Renal pelvis (tissue), 12 donors: ENCODE measurements at places on chromosomes 6 and 20. TPM values are rescaled to one million over a fixed set of nuclear protein-coding genes. Genes with fewer than 3 reads are reported as not detected.

PTK7 gene
- polyA plus RNA-seq = 251 TPM

HLA-DRA gene
- polyA plus RNA-seq = 58.4 TPM

NRSN1 gene
- 0.44 TPM for polyA plus RNA-seq

WFDC5 gene
- polyA plus RNA-seq = not detected

ADGB gene
- polyA plus RNA-seq = 0.95 TPM

GRCh38 chr6:89630488-89630887 is 8.1 kb downstream of the LYRM2 start:
- no peak for DNase-seq

DNA sequence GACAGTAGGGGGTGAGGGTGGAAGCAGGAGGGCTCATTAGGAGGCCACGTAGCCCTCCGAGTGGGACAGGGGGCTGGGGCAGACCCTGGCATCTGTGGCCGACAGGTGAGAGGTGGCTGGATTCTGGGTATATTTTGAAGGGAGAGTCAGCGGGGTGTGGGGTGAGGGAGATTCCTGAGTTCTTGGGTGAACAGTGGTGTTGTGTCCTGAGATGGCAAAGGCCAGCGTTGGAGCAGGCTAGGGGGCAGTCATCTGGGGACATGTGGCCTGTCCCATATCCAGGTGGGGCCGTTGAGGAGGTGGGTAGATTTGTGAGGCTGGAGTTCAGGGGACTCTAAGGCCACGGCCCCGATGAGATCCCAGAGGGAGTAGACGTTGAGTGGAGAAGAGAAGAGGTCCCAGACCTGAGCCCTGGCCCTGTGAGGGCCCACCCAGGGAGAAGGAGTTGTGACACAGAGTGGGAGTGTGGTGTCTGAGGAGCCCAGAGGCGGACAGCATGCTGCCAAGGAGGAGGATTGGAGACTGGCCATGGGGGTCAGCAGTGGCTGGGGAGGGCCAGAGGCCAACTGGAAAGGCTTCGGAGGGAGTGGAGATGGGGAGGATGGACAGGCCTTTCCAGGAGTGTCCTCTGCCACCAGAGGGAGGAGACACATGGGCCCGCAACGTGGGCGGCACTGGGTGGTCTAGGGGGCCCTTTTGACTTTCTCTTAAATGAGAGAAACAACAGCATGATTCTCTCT is 19.6 kb downstream of the PACSIN1 start:
- no peak for DNase-seq

DNA sequence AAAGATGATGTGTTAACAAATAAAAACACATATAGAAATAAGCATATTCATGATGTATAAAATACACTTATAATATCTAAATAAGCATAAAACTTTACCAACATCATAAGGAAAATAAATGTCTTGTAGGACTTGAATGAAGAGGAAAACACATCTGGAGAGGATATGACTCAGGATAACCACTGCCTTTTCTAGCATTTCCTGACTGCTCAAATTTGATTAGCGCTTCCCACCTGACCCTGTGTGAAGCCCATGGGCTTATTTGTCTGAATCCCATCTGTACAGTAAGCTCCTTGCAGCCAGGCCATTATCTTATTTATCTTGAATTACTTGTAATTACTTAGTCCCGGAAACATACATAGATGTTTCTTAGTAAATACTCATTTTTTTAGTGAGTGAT is 608.6 kb downstream of the COL12A1 start:
- no peak for DNase-seq

DNA sequence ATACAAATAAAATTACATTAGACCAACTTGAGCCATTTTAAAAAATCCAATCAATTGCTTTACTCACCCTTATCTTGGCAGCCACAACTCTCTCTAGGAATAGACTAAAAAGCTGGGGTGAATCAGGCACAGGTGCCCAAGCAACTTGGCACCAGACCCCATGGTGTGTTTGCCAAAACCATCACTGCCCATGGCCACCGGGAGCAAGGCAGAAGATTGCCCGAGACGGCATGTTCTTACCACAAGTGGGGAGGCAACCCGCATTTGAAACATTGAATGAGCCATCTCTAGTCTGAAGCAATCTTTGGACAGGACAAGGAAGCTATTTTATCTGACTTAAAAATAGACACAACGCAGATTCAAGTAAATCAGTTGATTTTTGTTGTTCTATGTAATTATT is 69.0 kb downstream of the SMLR1 start:
- no peak for DNase-seq

- DNase-seq = peak; percentile 39
Measured at GRCh38 chr20:60206259-60206658, 248.0 kb downstream of the CDH26 start.

GRCh38 chr6:2127484-2127911 is 117.9 kb downstream of the GMDS start:
- DNase-seq = no peak

DNA sequence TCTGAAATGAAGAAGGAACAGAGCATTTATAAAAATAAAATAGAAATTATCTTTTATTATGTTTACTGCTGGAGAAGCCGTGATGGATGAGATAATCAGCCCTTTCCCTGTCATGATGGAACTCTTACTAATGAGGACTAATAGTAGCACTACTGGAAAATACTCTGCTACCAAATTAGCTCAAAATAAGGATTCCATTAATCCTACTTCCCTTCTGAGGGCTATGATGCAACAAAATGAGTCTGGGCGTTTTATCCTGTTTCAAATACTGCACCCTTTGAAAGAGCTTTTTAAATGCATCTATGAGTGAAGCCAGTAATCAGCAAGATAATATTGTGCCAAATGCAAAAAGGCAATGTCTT is 59.3 kb upstream of the CARMIL1 start:
- no peak for DNase-seq

DNA sequence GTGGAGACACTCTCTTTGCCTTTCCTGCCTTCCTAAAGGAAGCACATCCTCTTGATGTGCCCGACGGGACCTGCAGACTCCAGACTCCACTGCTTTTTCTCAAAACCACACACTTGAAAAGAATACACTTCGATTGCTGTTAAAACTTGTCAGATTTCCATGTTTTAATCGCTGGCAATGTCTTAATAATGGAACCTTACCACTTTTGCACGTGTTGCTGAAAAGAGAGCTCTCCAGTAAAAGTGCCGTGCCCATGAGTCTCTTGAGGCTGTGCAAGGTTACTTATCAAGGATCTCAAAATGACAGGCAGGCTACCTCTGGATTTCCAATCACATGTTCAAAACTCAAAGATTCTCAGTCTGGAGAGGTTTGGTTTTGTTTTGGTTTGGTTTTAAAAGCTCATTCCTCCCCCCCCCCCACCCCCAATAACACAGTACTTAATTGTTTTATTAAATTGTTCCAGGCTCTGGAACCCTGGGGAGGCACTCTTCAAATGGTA is 12.0 kb upstream of the TFAP2A start:
- no peak for DNase-seq
